C1 segment of cervical spinal cord (tissue), 14 donors: ENCODE measurements at places on chromosomes 7 and 10.

DNA sequence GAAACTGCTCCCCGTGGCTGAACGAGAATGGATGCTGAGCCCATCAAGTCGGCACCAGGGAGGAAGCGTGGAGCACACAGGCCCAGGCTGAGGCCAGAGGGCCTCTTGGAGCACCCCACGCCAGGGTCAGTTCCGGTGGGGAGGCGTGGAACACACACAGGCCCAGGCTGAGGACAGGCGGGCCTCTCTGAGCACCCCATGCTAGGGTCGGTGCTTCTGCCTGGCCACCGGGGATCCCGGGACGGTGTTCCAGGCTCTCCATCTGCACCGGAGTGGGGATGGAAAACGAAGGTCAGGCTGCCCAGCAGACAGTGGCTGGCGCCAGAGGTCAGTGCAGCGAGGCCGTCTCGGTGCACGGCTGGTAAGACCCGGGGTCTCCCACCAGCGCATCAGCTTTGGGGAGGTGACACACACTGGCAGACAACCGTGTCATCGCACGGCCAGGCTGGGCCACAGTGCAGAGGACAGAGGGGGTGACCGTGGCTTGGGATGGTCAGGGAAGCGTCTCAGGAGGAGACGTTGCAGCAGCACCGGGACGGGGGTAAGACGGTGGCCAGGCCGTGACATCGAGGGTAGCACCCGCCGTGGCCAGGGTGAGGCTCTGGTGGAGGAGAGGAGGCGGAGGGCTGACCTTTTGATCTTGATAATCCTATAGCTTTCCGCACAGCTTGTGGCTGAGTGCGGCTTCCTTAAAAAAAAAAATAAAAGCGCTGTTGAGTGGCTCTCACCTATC, 203.9 kb downstream of the ELFN1 start:
- DNase-seq, result no peak

GRCh38 chr10:127344346-127344745, 148.0 kb upstream of the INSYN2A start:
- no peak for DNase-seq

GRCh38 chr7:30255064-30255769, 29.2 kb upstream of the ZNRF2 start:
- no peak for DNase-seq

DNA sequence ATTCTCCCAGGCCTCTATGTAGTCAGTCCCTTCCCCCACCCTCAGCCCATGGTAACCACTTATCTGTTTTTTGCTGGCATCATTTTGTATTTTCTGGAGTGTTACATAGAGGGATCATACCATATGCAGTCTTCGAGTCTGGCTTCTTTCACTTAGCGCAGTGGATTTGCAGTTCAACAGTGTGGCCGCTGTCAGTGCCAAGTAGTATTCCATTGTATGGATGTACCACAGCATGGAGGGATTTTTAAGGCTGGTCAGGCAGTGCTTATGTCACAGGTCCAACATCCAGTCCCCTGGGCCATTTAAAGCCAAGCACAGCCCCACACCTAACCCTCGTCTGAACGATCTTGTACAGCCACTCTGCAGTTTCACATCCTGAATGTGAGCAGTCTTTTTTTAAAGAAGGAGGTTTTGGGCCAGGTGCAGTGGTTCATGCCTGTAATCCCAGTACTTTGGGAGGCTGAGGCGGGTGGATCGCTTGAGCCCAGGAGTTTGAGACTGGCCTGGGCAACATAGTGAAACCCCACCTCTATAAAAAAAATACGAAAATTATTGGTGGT, 121.8 kb downstream of the CUX1 start:
- no peak for DNase-seq
